CD4-positive, alpha-beta memory T cell (primary cell): ENCODE measurements at places on chromosomes 12 and 14. TPM values are rescaled to one million over a fixed set of nuclear protein-coding genes. Genes with fewer than 3 reads are reported as not detected.

The FGD6 gene
- 0.69 TPM for total RNA-seq

The MAP4K5 gene
- total RNA-seq = 42.6 TPM

The SLC5A8 gene
- total RNA-seq = not detected

The PLEKHG3 gene
- total RNA-seq = 56.5 TPM

GRCh38 chr12:108620236-108620879 lies 13.3 kb downstream of the SELPLG start:
- no peaks in the 10 kb centered on the region for H3K27me3 ChIP-seq
- DNase-seq = no peak
- H3K4me1 ChIP-seq = peaks cover 84% of the 10 kb centered on the region
- no peak overlapping the region for H3K4me3 ChIP-seq
- peaks cover 45% of the 10 kb centered on the region for H3K36me3 ChIP-seq
